BJ (cell line): ENCODE measurements at places on chromosomes 13 and 19.

DNA sequence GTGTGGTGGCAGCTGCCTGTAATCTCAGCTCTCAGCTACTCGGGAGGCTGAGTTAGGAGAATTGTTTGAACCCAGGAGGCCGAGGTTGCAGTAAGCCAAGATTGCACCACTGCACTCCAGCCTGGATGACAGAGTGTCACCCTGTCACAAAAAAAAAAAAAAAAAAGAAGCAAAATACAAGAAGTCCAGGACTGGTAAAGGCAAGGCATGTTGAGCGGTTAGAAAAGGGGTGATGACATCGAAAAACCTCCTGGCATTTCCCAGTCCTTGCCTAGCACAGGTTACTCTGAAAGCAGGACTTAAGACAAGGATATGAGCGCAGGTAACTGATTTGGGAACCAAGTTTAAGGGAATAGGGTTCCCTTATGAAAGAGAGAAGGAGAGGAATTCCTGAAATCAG lies 2.5 kb upstream of the LILRB4 start:
- DNase-seq = no peak

- DNase-seq = peak; percentile 8
These were observed 328.1 kb downstream of the SLITRK5 start for GRCh38 chr13:87999240-87999700.

- DNase-seq = no peak
These were observed 216.7 kb downstream of the ATP8A2 start for GRCh38 chr13:25588336-25589060.

GRCh38 chr13:113113846-113114271 lies 8.3 kb downstream of the F7 start:
- DNase-seq = no peak

DNA sequence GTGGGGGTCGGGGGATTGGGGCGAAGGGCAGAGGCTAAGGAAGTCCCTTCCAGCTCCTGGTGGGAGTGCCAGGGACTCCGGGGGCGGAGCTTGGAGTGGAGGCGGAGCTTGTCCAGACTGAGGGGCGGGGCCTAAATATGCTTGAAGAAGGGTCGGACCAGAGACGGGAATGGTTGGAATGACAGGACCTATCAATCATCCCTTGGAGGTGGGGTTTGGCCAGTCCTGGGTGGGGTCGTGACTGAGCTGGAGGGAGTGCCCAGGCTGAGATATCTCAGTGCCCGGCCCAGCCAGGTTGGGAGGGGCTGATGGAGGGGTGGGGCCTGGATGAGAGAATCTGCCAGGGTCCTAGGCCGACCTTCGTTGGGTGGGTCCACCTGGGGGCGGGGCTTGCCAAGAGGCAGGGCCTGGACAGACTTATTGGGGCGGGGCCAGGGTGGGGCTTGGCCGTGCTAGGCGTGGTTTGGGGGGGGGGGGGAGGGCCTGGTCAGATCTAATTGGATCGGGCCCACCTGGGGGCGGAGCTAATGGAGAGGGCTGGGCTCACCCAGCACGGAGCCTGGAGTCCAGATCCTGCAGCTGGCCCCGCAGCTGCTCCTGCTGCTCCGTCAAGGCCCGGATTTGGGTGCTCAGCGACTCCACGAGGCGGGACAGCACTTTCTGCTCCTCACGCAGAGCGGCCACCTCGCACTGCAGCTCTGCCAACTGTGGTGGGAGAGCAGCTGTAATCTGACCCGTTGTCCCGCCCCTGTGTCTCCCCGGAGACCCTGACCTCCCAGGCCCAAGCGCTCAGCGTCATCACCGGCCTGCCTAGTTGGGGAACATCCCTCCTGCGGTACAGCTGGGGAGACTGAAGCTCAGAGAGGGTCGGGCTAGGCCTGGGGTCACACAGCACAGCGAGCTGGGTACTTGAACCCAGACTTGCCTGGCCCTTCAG lies 2.6 kb upstream of the WIZ start:
- peak; percentile 54 for DNase-seq

- DNase-seq = no peak
These were observed 2.4 kb upstream of the ARGLU1 start for GRCh38 chr13:106570299-106570852.

- peak; percentile 87 for DNase-seq
These were observed 9.3 kb downstream of the RPS9 start for GRCh38 chr19:54209811-54210494.

DNA sequence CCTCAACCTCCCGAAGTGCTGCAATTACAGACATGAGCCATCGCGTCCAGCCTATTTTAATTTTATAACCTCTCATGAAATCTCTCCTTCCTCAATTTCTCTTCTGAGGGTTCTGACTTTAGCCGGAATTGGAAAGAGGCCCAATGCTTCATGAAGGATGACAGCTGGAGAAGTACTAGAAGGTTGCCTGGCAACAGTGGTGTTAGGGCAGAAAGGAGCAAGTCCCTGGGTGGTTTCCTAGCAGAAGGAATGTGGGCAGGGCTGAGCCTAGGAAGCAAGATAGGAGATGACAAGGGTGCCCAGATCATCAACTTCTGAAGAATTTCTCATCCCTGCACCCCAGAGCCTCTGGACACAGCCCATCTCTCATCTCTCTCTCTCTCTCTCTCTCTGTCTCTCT lies 25.8 kb downstream of the CACNG6 start:
- no peak for DNase-seq

- no peak for DNase-seq
These were observed 165.4 kb upstream of the PCDH9 start for GRCh38 chr13:67395577-67395976.

GRCh38 chr19:46784262-46785053 lies 3.9 kb downstream of the SLC1A5 start:
- DNase-seq = peak; percentile 71

GRCh38 chr13:77079902-77080413 lies 53.0 kb upstream of the FBXL3 start:
- DNase-seq = no peak

- no peak for DNase-seq
These were observed 29.6 kb upstream of the RCBTB2 start for GRCh38 chr13:48562296-48563066.

DNA sequence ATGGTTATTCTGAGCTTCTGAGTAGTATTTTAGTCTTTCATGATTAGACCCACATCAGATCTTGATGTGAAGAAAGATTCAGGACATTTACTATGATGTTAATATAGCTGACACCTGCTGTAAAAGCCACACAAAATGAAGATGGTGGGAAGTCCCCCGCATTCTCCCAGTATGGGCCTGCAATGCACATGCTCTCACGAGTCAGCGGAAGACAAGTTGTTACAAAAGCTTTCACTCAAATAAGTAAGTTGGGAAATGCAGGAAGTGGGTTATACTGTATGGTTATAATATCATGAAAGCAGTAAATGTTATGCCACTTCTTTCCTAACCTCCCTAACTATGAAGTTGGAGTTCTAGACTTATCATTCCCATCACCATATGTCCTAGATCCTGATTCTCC lies 171.9 kb downstream of the KLF5 start:
- DNase-seq = no peak

DNA sequence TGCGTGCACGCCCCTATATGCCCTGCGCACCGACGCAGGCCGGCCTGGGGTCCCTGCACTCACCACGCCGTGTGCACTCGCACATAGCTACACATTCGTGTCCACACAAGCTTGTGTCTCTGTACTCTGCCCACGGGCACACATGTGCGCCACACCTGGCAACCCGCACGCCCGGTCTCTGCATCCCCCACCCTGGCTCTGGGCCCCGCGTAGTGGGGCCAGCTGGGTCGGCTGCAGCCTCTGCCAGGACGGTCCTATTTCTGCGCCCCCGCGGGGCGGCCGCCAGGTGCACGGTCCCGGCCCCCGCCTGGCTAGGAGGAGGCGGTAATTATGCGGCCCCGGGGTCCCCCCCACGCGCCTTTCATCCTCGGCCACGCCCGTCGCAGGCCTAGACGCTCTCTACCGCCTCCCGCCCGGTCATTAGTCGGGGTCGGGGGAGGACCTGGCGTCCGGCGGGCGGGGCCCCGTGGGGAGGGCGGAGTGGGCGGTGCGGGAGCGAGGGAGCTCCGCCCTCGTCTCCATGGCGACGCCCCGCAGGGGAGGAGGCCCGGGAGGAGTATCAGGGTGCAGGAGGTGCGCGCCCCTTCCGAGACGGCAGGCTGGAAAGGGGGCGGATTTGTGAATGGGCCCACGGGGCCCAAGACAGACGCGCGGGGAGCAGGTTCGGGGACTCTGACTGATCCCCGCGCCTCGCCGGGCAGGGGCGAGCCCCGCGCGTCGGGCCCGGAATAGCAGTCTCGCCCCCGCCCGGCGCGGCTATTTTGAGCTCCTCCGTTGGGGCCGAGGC lies 2.8 kb upstream of the CIRBP start:
- DNase-seq = no peak

GRCh38 chr13:26872525-26873385 lies 112.2 kb upstream of the GPR12 start:
- DNase-seq = no peak

GRCh38 chr13:99057310-99057975 lies 79.6 kb upstream of the DOCK9 start:
- DNase-seq = no peak

- DNase-seq = no peak
These were observed 959 bp downstream of the PDS5B start for GRCh38 chr13:32587011-32587810.

GRCh38 chr19:6458695-6459261 lies 814 bp downstream of the SLC25A23 start:
- no peak for DNase-seq

DNA sequence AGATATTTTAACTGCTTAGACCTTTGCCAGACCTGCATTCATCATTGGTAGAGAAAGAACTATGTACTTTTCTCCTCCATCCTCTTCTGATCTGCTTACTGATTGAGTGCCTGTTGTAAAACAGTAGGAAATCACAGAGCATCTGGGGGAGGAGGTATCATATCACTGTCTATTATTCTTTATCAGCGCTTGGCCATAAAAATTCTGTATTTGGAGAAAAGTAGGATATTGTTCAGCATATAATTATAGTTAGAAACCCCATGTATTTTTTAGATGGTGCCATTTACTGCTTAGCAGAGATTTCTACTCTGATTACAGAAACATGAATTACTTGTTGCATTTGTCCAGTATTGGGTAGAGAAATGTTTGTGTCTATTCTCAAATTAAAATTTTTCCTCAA lies 62.4 kb downstream of the URI1 start:
- DNase-seq = no peak

GRCh38 chr19:31515931-31516330 lies 166.7 kb upstream of the TSHZ3 start:
- DNase-seq = no peak

GRCh38 chr19:1429750-1430149 lies 8.4 kb upstream of the RPS15 start:
- no peak for DNase-seq

- DNase-seq = no peak
These were observed 37.7 kb downstream of the CNMD start for GRCh38 chr13:52701728-52702465.

DNA sequence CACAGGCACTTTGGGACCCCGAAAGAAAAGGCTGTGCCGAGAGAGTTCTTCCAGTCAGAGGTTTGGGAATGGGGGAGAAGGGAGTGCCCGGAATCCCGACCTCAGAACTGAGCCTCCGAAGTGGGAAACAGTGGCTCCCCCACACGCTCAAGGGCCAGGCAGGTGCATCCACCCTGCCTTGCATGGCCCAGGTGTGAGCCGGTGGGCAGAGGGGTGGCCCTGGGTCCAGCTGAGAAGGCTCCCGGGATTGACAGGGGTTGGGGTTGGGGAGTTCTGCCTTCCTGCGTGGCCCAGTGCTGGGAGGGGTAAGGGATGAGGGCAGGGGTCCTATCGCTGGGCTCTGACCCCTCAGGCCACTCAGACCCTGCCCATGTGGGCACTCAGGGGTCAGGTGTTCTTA lies 163.5 kb upstream of the TUBA3C start:
- DNase-seq = no peak

GRCh38 chr13:30112602-30113435 lies 194.5 kb downstream of the KATNAL1 start:
- peak; percentile 84 for DNase-seq

DNA sequence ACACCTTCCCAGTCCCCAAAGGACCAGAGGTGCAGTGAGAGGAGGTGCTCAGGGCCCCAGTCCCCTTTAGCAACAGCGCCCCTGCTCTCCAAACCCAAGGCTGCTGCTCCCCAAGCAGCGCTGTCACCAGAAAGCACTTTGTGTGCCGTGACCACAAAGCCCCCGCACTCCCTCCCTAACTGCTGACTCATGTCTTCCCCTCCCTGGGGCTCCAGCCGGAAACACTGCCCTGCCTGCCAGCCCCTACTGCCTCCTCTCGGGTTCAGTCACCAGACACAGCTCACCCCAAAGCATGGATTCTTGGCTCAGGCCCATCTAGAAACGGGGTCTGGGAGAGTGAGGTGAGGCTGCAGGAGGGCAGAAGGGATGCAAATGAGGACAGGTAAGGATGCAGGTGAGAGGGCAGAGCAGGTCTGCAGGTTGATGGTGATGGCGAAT lies 4.9 kb upstream of the TNFSF14 start:
- peak; percentile 1 for DNase-seq

DNA sequence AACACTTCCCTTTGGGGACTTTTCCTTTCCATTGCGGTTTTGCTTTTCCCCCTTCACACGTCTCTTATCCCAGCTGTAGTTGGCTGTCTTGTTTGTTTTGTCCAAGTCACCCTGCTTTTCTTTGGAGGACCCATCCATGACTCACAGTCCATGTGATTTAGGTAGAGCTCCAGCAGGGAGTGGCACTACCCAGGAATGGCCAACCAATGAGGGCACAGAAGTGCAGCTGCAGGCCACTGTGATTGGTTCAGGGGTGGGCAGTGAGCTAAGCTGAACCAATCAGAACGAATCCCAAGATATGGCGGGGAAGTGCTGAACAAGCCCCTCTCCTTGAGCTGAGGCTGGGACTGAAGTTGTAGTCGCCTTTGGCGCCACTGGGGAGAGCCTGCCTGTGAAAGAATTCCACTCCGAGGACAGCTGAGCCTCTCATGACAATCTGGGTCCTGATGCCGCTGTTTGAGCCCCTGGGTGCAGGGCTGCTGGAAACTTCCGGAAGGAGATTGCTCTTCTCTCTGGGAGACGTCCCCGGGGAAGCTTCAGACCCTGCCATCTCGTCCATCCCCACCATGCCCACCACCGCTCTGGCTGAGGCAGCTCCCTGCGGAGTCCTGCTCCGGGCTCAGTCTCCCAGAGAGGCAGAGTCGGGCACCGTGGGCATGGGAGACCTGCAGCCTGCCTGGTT lies 62.9 kb upstream of the URI1 start:
- peak; percentile 9 for DNase-seq

DNA sequence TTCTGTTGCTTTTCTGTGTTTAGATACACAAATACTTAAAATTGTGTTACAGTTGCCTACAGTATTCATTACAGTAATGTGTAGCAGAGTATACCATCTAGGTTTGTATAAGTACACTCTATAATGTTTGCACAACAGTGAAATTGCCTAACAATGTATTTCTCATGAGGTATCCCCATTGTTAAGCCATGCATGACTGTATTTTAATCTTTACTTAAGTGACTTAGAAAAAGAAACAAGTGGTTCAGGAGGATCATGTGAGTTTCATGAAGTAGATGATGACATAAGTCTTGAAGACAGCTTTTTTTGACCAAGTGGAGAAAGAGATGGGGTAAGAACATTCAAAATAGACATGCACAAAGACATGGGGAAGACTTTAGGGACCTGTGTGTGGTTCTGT lies 8.4 kb upstream of the KCTD4 start:
- no peak for DNase-seq

DNA sequence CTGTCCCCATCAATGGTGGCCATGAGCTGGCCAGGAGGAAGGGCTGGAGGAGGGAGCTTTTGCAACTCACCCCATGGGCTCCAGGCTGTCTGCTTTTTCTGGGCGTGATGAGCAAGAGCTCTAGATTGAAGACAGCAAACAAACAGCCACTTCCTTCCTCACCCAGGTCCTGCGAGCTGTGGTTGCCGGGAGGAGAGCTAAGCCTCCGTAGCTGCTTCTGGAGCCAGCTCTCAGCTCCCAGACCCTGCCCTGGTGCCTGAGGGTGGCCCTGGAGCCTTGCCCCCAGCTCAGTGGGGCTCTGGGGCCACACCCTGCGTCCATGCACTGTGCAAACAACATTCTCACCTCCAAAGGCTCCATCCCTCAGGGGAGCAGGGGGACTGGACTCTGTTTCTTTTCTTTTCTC lies 6.2 kb downstream of the MYO1F start:
- DNase-seq = no peak
